ENCODE measurements at places on chromosomes 3 and 15.

- DNase-seq: peak; percentile 75
Observed at GRCh38 chr3:18946524-18946923, 201.8 kb upstream of the KCNH8 start.

DNA sequence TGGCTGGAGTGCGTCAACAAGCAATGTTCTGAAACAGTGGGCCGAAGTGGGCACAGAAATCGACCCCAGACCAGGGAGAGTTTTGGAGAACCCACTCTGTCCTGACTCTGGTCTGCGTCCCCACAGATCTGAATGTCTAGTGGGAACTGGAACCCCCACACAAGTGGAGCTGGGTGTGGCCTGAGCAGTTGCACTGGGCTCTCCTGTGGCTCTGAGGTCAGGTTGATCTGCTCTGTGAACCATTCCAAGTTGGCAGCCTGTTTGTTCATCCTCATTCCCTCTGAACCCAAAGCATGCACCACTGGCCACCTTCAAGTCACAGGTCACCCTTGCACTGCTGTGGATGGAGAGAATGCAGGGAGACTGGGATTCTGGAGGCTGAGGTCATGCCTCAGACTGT, 60.5 kb downstream of the STARD5 start:
- DNase-seq: no peak

DNA sequence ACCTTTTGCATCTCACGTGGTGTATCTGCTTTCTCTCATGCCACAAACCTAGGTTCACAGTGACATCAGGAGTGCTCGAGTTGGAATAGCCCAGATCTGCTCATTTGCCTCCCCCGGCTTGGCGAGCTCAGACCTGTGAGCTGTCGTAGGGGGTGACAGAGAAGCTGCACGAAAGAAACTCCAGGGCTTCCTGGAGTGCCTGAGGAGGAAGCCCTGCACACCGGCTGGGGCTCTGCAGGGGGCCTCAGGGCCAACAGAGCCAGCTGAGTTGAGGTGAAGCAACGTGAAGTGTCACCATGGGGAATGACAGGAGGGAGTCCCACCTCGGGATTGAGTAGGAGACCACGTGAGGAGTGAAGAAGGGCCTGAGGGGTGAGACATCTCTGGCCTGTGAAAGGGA, 62.5 kb downstream of the RPN1 start:
- DNase-seq: no peak

GRCh38 chr3:42730706-42731420, 28.3 kb upstream of the HHATL start:
- no peak for DNase-seq

- no peak for DNase-seq
Observed at GRCh38 chr3:9679476-9680080, 24.1 kb upstream of the CPNE9 start.

DNA sequence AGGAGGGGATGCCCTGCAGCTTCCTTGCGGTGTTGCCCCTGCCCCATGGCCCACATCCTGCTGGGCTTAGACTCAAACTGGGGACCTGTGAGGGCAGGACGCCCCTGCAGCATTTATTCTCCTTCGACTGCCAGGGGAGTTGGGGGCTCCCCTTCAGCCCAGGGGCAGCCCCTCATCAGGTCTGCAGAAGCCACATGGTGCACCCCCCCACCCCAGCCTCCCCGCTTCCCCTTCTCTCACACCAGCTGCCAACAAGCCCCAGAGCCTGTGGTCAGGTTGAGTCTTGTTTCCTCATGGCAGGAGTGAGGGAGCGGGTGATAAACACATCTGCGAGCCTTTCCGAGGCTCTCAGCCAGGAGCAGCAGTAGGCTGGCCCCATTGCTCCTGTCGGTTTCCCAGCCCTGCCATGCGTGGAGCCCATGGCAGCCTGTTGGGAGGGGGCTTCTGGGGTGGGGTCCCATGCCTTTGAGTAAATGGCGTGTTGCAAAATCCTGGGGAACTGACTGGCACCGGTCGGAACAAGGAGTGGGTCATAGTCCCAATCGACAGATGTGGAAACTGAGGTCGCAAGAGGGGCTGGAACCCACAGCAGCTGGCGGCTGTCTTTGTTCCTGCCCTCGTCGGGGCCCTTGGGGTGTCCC, 27.8 kb downstream of the WNT7A start:
- no peak for DNase-seq

GRCh38 chr3:197168063-197168462, 130.3 kb downstream of the DLG1 start:
- no peak for DNase-seq

DNA sequence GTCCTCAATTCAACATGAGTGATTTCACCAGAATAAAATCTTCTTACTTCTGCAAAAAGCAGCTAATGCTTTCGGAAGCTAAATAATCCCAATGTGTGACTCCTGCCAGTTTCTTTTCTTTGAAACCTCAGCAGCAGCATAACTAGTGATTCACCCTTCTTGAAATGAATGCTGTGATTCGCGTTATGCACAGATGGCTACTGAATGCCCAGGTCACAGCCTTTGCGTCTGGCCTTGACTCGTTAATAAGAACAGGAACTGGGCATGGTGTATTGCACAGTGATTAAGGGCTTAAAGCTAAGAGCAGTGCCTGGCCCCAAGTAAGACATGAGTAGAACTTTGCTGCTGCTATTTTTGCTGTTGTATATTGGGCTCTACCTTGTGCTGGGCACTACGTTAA, 19.0 kb downstream of the CGNL1 start:
- no peak for DNase-seq

DNA sequence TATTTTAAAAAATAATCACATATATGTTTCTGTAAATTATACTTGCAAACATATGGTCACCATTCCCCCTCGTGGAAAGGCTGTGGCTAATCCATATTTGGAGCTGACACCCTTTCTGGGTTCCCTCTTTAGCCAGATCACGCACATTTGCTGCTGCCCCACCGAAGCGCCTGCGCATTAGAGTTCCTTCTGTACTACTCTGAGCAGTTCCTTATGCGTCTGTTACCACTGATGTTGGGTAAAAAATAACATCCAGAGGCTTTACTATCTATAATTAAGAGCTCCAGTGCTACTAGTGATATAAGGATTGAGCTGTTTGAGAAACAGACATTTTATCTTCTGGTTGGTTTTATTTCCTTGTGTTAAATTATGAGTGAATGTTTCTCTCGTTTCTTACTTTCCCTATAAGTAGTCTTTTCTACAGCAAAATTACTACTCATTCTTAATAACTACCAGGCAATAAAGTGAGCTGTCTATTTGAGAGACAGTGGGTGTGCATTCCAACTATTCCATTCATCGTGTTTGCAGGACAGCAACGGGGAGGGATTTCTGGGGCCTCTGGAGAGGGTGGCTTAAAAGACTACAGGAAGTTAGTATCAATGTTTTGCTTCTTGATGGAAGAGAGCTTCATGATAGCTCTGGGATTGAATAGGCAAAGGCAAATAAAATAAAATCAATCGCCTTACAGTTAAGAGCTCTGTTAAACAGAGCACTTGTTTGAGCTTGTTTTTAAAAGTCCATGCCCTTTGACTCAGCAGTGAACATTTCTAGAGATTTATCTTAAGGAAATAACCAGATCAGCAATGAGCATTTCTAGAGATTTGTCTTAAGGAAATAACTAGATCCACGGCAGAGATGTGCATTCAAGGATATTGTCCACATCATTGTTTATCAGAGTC, 245.2 kb downstream of the CD47 start:
- no peak for DNase-seq

- peak; percentile 9 for DNase-seq
Observed at GRCh38 chr3:32240159-32240545, 1.7 kb downstream of the CMTM8 start.

- DNase-seq: peak; percentile 88
Observed at GRCh38 chr15:70492240-70493177, 270.8 kb downstream of the UACA start.

GRCh38 chr3:14450506-14450905, 48.1 kb downstream of the SLC6A6 start:
- no peak for DNase-seq

DNA sequence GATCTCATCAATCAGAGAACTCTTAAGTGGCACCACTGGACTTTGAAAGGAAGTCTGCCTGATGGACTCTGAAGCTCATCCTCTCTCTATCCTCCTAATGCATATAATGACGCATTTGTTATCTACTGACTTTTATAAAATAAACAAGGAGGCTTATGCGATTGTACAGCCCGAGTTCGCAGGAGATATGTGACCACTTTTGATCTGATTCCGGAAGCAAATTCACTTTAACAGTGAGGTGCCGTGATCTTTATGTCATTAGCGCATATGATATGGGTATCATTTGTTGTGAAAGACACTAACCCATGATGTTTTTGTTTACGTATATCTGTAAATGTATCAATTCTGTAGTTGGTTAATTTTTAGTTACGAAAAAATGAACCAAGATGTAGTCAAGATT, 427 bp upstream of the RNF111 start:
- no peak for DNase-seq

- no peak for DNase-seq
Observed at GRCh38 chr3:51937611-51938450, 3.9 kb downstream of the RRP9 start.

GRCh38 chr3:53259427-53260259, 3.8 kb upstream of the TKT start:
- no peak for DNase-seq

GRCh38 chr15:74904190-74904805, 2.4 kb downstream of the FAM219B start:
- no peak for DNase-seq

- DNase-seq: no peak
Observed at GRCh38 chr15:39667382-39668127, 86.7 kb downstream of the THBS1 start.

DNA sequence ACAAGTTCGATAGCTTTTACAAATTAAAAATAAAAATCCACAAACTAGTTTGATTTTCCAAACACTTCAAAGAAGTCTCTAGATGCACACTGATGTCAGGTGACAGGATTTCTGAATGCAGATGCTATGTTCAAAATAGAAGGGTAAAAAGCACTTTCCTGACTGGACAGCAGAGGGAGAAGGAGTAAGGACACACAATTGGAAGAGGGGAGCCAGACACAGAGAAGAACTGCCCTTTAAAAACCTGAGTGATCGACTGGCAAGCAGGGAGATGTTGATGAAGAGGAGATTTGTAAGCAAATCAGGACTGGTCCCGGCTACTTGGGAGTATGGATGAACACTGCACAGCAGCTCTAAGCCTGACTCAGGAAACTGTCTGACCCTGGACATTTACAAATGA, 612.8 kb downstream of the MAGI1 start:
- DNase-seq: no peak

GRCh38 chr3:168470380-168470779, 374.7 kb upstream of the GOLIM4 start:
- no peak for DNase-seq

GRCh38 chr15:100759698-100760356, 119.8 kb upstream of the ALDH1A3 start:
- no peak for DNase-seq

GRCh38 chr3:120622457-120622856, 26.3 kb downstream of the NDUFB4 start:
- DNase-seq: no peak

- DNase-seq: no peak
Observed at GRCh38 chr3:175836617-175837016, 977.5 kb downstream of the NAALADL2 start.

DNA sequence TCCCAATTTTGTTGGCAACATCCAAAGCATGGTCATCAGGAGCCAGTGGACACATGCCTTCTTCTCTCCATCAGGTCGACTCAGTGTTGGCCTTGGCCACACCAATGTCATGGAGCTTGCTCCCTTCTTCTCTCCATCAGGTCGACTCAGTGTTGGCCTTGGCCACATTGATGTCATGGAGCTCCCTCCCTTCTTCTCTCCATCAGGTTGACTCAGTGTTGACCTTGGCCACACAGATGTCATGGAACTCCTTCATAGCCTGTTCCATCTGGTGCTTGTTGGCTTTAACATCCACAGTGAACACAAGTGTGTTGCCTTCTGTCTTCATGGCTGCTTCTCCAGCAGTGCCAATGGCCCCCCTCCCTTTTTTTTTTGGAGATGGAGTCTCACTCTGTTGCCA, 70.2 kb downstream of the TMEM44 start:
- DNase-seq: no peak

GRCh38 chr15:44136991-44137477, 58.0 kb downstream of the FRMD5 start:
- DNase-seq: no peak

- no peak for DNase-seq
Observed at GRCh38 chr15:99371180-99372103, 120.2 kb downstream of the LRRC28 start.

DNA sequence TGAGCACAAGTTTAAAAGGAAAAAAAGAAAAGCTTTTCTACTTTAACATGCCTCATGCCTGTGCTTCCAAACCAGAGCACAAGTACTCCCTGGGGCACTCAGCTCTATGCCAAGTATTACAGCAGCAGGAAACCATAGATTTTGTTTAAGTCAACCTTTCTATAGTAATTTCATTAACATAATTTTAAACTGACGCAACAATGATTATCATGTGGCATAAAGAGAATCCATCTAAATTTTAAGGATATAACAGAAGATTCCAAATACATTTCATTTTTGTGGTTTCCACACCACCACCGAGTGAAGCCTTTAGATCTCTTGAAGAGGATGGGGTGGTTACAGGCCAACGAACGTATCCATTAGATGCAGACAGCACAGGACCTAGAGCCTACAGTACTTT, 112.1 kb downstream of the TNIK start:
- DNase-seq: no peak

GRCh38 chr15:68186671-68187397, 18.3 kb downstream of the CALML4 start:
- no peak for DNase-seq

DNA sequence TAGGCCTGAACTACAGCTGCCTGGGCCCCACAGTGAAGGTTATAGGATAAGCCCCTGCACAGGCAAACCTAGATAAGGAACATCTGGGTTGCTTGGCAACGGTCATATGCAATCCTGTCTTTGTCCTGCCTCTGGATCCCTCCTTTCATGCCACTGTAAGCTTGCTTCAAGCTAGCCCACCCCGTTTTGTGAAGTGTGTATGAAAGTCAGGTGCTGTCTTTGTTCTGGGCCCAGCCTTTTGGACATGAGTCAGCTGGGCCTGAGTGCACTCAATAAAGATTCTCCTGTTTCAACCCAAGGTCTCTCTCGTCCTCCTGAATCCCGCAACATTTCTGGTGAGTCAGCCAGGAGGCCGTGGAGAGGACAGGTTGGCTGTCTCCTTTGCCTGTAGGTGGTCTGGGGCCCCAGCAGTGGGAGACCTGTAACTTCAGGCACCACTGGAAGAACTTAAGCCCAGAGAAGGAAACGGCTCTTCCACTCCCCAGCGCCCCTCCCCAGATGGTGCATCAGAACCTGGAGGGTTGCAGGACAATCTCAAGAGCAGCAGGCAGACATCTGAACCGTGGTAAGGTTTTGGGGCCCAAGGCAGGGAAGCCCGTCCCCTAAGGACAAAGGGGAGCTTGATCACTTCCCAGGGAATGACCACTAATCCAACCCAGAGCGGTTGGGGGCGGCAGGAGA, 8.3 kb upstream of the SLC9C1 start:
- DNase-seq: no peak

- no peak for DNase-seq
Observed at GRCh38 chr15:89157061-89157460, 64.3 kb downstream of the RLBP1 start.

Measured in inflammatory macrophage (primary cell).